Retina (tissue), 1 donor: ENCODE measurements at places on chromosomes 4 and X.

DNA sequence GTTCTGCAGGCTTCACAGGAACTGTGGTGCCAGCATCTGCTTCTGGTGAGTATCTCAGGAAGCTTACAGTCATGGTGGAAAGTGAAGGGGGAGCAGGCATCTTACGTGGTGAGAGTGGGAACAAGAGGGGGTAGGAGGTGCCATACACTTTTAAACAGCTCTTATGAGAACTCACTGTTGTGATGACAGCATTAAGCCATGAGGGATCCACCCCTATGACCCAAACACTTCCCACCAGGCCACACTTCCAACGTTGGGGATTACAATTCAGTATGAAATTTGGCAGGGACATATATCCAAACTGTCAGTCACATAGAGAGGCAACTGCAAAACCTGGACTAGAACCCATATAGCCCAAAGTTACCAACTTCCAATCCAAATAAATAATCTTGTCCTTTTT, 43.1 kb upstream of the ZCCHC12 start:
- no peak for DNase-seq

DNA sequence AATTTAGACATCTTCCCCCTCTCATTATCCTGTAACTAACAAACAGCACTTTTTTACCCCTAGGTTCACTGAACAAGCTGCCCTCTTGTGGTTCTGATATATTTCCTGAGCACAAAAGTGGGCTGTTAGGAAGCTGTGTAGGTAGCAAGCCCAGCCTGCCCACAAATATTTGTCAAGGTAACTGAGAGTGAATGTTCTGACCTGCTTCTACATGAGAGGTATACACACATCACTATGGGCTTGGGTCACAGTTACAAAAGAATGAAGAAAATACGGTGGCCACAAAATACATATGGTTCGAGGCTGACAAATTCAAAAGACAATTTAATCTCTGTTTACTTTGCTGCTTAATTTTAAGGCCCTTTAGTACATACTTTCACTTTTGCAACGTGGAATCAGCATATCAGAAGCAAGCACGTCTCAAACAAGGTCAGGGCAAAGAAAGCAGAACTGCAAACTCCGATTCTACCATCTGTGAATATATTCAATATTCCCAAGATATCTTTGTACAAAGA, 78.7 kb downstream of the RBM47 start:
- no peak for DNase-seq

DNA sequence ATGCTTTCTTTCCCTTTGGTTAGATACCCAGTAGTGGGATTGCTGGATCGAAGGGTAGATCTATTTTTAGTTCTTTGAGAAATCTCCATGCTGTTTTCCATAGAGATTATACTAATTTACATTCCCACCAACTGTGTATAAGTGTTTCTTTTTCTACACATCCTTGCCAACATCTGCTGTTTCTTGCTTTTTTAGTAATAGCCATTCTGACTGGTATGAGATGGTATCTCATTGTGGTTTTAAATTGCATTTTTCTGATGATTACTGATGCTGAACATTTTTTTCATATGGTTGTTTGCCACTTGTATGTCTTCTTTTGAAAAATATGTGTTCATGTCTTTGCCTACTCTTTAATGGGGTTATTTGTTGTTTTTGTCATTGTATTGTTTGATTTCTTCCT, 6.6 kb upstream of the AGA start:
- DNase-seq = no peak

DNA sequence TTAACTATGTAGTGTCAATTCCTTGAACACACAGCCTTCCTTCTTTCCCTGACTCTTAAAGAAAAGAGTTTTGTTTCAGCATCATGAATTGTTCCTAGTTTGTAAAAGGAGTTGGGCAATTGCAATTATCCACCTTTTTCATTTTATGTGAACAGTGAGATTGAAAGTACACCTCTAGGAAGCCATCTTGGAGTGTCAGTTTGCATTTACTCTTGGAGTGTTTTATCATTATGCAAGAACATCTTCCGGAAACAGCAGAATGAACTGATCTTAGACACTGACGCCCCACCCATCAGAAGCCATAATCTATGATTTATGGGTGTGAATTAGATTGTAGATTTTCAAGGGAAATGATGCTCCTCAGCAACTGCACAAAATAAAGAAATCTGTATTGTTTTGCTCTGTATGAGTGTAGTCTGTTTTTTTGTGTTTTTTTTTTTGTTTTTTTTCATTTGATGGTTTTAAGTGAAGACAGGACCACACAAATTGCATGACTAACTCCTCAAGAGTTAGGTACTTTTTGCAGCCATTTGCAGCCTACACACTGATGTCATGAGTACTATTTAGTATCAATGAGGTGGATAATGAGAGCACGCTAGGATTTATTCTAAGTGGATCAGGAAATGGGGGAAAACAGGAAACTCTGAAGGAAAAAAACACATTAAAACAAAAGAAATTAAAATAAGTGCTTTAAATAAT, 19.5 kb upstream of the FGF2 start:
- DNase-seq = no peak

GRCh38 chrX:22559506-22559905, 286.8 kb downstream of the CBLL2 start:
- DNase-seq = no peak

DNA sequence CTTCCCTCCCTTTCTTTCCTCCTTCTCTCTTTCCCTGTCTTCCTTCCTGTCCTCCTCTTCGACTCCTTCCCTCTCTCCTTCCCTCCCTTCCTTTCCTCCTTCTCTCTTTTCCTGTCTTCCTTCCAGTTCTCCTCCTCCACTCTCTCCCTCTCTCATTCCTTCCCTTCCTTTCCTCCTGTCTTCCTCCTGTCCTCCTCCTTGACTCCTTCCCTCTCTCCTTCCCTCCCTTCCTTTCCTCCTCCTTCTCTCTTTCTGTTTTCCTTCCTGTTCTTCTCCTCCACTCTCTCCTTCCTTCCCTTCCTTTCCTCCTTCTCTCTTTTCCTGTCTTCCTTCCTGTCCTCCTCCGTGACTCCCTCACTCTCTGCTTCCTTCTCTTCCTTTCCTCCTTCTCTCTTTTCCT, 5.3 kb upstream of the PUDP start:
- DNase-seq = no peak

- DNase-seq = no peak
Measured at GRCh38 chr4:76836860-76837562, 60.9 kb downstream of the SOWAHB start.

DNA sequence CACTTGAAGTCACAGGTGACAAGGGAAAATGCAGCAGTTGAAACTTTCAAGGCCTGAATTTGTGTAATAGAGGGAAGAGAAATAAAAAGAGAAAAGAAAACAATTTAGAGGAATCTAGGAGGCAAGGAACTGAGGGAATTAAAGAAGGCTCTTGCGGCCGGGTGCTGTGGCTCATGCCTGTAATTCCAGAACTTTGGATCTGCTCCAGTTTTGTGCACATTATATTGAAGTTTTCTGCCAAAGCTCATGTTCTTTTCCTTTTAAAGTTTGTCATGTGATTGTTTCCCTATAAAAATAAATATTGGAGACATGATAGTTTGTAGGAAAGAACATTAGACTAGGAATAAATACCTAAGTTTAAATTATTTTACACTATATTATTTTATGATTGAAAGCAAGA, 433.9 kb upstream of the CPEB2 start:
- DNase-seq = no peak

GRCh38 chr4:118032691-118033090, 1.6 kb upstream of the NDST3 start:
- DNase-seq = peak; percentile 13

GRCh38 chr4:83331956-83332355, 2.7 kb downstream of the HPSE start:
- no peak for DNase-seq

DNA sequence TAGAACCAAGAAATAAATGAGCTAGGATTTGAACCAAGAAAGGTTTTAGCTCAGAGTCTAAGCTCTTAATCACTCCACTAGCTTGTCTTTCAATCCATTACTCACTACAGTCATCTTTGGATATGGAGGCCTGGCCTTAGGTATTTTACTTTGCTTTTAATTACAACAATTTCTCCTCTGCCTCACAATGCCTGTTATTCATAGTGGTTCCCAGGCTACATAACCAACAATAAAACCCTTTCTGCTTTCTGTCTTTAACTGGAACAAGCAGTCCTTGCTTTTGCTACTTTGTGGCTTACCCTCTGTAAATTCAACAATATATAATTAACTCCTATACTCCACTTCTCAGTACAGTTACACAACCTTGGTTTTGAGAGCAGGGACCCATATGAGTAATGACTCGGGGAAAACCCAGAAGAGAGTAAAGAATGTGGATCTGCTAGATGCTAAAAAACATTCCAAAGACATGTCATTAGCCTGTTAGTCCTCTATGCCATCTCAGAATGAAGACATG, 94.7 kb upstream of the NAP1L5 start:
- no peak for DNase-seq

DNA sequence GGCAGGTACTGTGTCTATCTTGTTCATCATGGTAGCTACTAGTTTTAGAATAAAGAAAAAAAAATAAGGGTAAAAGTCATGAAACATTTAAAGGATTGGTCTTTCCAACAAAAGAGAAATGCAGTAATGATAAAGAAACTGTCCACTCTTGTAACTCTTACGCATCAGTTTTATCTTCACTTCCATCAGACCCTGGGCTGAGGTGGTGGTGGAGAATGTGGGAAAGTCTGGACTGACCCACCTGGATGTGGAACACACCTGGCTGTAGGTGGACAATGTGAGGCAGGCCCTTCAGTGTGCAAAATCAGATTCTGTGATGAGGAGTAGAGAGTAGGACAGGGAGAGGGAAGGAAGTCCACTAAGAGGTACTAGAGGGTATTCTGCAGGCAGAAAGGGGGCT, 128.6 kb downstream of the RASL11B start:
- DNase-seq = no peak

- DNase-seq = no peak
Measured at GRCh38 chrX:19639813-19640462, 124.6 kb upstream of the MAP3K15 start.

DNA sequence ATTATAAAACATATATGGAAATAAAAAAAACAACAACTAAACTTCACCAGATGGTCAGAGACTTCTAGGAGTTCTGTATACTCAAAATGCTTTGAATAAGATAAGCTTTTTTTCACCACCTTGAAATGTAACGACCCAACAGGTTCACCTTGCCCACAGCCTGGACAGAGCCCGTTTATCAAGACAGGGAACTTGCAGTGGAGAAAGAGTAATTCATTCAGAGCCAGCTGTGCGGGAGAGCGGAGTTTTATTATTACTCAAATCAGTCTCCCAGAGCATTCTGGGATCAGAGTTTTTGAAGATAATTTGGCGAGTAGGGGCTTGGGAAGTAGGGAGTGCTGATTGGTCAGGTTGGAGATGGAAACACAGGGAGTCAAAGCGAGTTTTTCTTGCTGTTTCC, 38.5 kb downstream of the AGA start:
- no peak for DNase-seq

DNA sequence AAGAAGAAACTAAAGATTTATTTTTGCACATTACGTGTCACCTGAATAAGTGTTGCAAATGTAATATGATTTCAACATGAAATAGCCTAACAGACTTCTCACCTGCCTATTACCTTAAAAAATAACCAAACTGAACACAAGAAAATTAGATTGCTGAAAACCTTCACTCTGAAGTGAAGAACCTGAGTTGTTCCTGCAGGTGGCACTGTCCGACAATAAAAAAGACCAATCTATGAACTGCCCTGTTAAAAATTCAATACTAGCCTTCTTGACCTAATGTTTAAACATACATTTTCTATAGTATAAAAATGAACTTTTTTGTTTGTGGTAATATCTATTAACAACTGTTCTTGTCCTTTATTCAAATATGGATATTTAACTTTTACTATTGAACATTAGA, 69.2 kb upstream of the PNPLA4 start:
- DNase-seq = peak; percentile 34

GRCh38 chr4:6309777-6310176, 40.1 kb downstream of the WFS1 start:
- DNase-seq = no peak

DNA sequence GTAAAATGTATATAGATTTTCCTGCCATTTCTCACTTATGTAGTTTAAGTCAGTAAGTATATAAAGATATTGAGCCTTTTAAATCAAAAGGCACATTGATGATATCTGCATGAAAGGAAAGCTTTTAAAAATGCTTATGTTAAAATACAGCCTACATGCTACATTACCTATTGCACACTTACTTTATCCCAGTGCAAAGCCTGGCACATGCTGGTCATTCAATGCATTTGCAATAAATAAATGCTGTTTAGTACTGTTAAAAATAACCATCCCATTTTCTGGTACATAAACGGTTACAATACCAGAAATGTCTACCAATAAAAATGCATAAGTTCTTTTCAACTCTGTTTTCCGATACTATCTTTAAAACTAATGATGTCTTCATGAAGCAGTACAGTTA, 22.1 kb upstream of the SPATA4 start:
- no peak for DNase-seq

GRCh38 chrX:936979-937769, 275.3 kb downstream of the CRLF2 start:
- no peak for DNase-seq

- no peak for DNase-seq
Measured at GRCh38 chr4:1271686-1272085, 18.0 kb upstream of the MAEA start.

GRCh38 chrX:50152456-50152855, 48.4 kb downstream of the AKAP4 start:
- DNase-seq = no peak

DNA sequence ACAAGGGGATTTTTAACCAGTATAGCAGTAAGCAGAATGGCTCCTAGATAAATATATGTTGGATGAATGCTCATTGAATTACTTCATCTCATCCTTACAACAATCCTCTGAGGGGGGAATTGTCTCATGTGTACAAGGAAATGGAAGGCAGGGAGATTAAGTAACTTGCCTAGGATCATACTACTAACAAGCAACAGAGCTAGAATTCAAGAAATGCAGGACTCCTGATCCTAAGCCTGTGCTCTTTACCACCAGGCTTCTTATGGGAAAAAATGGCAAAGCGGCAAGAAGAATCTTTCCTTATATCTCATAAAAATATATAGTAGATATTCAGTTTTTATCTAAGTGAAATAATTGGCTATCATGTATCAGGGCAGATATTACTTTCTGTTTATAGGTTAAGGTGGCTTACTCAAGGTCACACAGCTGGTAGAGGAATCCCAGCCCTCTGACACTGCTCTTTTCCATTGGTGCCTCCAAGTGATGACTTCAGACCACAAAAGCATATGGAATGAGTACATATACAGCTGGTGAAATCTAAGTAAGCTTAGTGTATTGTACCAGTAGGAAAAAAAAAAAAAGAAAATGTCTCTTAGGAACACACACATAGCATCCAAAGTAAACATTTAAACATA, 2.1 kb downstream of the ABHD18 start:
- DNase-seq = no peak

GRCh38 chr4:179595671-179596410, 2153.6 kb upstream of the AGA start:
- no peak for DNase-seq

DNA sequence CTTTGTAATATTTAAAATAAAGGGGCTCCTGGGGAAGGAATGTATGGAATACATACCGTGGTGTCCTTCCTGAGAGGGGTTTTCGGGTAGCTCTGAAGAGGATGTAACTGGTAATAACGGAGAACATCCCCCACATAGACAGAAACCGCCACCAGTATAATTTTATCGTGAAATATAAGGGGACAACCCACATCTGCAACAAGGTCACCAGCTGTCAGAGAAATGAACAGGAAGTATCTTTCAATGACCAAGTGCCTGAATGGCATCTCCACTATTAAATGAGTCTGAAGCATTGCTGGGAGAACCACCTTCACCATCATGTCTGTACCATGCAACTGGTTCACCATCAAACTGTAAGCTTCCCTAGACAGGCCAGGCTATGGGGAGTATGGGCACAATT, 31.7 kb downstream of the RNF175 start:
- DNase-seq = no peak
